ENCODE measurements at places on chromosomes 1 and 21.

DNA sequence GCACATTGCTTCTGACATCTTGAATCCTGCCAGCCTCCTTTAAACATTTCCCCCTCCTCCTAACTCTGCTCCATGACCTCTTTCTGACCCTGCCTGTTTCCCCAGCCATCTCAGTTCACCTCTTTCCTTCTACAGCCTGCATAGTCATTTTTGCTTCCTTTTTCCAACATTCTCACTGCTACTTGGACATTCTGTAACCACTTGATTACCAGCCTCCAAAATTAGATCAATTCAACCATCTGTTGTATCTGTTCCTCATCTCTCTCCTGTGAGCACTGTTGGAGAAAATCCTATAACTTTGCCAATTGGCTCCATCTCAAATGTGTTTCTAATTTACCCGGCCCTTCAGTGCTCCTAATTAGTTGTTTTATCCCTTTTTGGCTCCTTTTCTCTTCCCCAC lies 27.5 kb upstream of the GPR88 start:
- no peak for DNase-seq

DNA sequence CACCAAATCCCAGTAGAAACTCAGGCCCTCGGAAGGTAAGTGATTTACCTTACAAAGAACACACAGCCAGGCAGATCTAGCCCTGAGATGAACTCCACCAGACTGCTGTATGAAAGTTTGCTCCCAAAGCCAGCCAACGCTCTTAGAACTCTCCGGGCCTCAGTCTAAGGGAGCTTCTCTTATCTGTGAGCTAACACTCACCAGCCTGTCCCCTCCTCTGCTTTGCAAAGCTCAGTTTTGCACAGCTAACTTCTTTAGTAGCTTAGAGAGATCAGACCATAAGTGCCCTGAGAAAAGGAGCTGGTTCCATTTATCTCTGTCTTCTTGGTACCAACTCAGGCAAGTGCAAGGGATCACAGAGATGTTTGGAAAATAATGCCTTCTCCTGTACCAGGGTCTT lies 195.8 kb upstream of the JUN start:
- DNase-seq, result no peak

DNA sequence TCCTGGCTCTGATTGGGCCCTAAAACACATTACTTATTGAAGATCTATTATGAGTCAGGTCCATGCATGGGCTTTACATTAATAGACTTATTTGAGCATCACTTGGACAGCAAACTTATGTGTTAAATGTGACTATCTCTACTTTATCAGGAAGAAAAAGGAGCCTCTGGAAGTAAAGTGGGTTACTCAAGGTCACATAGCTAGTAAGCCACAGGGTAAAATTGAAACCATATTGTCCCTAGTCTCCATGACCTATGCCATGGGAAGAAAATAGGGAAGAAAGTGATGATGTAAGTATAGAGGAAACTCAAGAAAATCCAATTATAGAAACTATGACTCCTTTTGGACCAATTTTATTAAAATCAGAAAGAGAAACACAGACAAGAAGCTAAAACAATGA lies 555.3 kb downstream of the NUF2 start:
- DNase-seq, result no peak

DNA sequence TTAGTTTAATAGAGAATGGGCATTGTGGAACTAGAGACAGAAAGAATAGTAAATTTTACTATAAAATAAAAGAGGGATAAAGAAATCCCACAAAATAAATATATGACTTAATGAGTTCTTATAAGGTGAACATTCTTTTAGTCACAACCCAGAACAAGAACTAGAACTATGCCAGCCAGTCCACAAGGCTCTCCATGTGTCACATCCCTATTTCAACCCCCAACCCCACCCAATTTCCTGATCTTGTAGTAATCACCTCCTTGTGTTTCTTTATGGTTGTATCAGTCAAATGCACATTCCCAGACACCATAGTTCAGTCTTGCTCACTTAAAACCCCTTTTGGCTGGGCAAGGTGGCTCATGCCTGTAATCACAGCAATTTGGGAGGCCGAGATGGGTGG lies 662.3 kb upstream of the CAMK1G start:
- no peak for DNase-seq

DNA sequence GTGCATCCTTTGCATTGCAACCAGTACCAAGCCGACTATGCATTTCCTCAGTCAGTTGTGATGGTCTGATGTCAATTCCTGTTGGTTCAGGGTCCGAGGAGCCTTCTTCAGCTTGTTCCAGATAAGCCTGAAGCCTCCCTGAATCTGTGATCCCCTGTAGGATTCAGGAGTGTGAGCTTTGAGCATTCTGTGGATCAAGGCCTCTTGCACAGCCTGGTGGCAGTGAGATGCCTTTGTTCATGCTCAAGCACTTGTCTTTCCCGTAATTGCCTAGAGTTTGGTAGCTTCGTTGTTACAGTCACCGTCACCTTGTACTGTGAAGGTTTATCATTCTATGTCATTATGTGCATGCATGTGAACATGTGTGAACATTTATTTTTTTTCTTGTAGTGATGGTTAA lies 103.5 kb downstream of the PBX1 start:
- no peak for DNase-seq
